Cortex of kidney (tissue), 1 donor: ENCODE measurements at places on chromosomes 11 and 22.

GRCh38 chr11:6606471-6607189, 3.1 kb downstream of the ILK start:
- no peak for DNase-seq

GRCh38 chr11:118065384-118065783, 11.5 kb upstream of the TMPRSS4 start:
- DNase-seq = no peak

GRCh38 chr11:130698174-130698573, 218.1 kb downstream of the SNX19 start:
- no peak for DNase-seq

DNA sequence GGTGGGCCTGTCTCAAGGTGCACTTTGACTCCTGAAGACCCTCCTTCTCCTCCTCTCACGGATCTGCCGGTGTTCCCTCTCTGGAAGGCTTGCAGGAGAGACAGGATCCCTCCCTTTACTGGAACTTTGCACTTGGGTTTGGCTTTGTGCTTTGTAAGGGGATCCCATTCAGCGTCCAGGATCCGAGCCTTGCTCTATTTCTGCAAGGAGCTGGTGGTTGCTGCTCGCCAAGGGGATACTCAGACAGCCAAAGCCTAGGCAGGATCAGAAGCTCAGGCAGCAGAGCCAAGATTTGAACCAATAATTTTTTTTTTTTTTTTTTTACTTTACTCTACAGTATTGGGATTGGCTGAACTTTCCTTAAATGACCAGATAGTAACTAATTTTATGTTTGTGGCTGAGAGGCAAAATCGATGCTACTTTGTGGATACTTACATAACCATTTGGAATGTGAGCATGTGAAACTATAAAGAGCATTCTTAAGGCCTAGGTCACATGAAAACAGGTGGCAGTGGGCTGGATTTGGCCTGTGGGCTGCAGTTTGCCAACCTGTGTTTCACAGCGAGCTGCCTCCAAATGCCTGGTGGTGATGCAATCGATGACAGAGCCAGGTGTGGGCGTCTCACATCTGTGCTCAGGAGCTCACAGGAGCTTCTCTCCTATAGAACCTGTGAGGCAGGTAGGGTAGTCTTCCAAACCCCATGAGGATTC, 25.2 kb downstream of the BCR start:
- no peak for DNase-seq

DNA sequence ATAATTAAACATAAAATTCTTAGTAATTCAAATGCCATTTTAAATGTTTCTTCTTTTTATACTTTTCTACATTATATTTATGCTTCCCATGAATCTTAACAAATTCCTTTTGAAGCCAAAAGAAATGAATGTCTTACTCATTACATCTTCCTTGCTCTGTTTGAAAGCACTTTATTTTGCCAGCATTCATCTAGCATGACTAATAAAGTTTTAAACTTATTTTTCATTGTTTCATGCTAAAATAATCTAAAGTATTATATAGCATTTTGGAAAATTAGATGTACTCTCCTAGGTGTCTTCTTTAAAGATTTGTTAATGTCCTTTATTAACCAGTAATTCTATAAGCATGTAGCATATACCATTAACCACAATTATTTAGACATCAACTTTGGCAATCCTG, 9.7 kb upstream of the PIWIL4 start:
- no peak for DNase-seq

GRCh38 chr11:133508468-133508867, 23.8 kb downstream of the OPCML start:
- DNase-seq = no peak

DNA sequence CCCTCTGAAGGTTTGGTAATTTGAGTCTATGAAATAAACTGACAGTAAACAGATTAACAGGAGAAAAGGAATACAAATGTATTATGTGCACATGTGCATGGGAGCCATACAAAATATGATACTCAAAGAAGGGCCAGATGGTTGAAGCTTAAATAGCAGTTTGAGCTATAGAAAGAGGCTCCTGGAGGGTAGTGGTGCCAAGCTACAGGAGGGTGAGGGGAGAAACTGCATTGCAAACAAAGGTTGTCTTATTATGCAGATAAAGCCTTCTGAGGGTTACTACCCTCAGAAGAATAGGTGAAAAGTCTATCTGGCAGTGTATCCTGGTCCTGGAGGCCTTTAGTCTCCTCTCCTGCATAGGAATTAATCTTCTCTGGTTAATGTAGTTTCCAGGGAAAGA, 267.3 kb upstream of the MPPED2 start:
- DNase-seq = no peak

- no peak for DNase-seq
Measured at GRCh38 chr11:124415356-124415923, 9.2 kb downstream of the OR8B4 start.

DNA sequence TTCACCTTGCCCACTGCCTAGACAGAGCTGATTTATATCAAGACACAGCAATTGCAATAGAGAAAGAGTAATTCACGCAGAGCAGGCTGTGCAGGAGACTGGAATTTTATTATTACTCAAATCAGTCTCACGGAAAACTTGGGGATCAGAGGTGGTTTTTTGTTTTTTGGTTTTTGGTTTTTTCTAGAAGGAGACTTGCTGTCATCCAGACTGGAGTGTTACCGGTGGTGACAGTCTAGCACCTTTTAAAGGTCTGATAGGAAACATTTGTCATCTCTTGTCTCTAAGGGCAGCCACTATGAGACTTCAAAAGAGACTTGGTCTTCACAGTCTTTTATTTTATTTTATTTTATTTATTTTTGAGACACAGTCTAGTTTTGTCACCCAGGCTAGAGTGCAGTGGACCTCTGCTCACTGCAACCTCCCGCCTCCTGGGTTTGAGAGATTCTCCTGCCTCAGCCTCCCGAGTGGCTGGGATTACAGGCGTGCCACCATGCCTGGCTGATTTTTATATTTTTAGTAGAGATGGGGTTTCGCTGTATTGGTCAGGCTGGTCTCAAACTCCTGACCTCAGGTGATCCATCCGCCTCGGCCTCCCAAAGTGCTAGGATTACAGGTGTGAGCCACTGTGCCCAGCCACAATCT, 19.1 kb downstream of the APOBEC3H start:
- no peak for DNase-seq
